ENCODE measurements at places on chromosomes 1 and 21. TPM values are rescaled to one million over a fixed set of nuclear protein-coding genes. Genes with fewer than 3 reads are reported as not detected.

TSPAN2 gene
- total RNA-seq, result 4.6 TPM

SIKE1 gene
- total RNA-seq, result 56.6 TPM

CFAP141 gene
- total RNA-seq, result not detected

BCAR3 gene
- total RNA-seq, result 64.2 TPM

NFASC gene
- 0.29 TPM for total RNA-seq

SPRR5 gene
- not detected for total RNA-seq

FAM72C gene
- total RNA-seq, result 6.2 TPM

NBPF4 gene
- not detected for total RNA-seq

SNX7 gene
- 54.0 TPM for total RNA-seq

KCNK1 gene
- 9.8 TPM for total RNA-seq

A3GALT2 gene
- not detected for total RNA-seq

LCE2C gene
- total RNA-seq, result not detected

AGTRAP gene
- 70.3 TPM for total RNA-seq

MYBPH gene
- not detected for total RNA-seq

PRDM16 gene
- total RNA-seq, result 0.06 TPM

FYB2 gene
- not detected for total RNA-seq

USH2A gene
- not detected for total RNA-seq

PRAMEF8 gene
- not detected for total RNA-seq

LMO4 gene
- 48.9 TPM for total RNA-seq

DHRS3 gene
- total RNA-seq, result 60.5 TPM

MTARC2 gene
- 13.8 TPM for total RNA-seq

TMEM61 gene
- 0.14 TPM for total RNA-seq
